ENCODE measurements at places on chromosomes 11 and 22.

DNA sequence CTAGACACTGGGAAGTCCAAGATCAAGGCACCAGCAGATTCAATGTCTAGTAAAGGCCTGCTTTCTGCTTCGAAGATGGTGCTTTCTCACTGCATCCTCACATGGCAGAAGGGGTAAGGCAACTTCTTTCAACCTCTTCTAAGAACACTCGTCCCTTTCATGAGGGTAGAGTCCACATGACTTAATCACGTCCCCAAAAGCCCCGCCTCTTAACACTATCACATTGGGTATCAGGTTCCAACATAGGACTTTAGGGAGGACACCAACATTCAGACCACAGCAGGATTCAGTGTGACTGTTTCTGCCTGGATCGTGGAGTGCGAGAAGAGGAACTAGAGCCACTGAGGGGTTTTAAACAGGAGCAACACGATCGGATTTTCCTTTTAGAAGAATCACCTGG, 3.7 kb upstream of the TIRAP start:
- no peak for DNase-seq

DNA sequence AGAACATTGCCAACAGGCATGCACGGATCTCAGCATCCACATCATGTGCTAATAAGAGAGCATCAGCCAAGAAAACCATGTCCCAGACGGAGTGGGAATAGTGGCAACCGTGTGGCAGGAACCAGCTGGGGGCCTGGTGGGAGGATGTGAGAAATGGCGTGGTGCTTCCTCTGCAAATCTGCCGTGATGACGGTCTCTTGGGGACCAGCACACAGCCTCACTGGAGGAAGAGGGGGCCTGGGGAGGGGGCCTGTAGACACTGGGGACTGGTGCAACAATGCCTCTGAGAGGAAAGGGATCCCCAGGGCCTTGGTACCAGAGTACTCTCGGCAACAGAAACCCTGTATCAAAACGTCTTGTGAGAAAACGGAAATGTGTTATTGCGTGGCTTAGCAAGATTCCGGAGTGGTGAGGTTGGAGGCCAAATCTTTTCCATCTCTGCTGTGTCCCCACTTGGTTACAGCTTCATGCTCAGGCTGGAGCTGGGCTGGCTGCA, 154.3 kb upstream of the TBCEL start:
- no peak for DNase-seq

DNA sequence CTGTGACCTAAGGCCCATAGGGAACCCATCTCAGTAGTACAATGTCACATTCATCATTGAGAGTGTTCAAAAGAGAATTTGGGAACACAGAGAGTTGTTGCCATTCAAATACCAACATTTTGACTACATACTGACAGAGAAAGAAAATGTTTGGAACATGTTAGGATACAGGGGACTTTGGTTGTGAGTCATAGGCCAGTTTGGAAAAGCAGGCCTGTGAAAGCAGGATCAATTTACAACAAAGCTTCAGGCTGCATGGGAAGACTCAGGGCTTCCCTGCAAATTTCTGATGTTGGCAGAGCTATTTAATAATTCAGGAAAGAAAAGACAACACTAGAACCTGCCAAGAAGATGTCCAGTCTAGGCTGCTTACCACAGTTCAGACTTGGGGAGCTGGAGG, 374 bp downstream of the NLRP10 start:
- no peak for DNase-seq

DNA sequence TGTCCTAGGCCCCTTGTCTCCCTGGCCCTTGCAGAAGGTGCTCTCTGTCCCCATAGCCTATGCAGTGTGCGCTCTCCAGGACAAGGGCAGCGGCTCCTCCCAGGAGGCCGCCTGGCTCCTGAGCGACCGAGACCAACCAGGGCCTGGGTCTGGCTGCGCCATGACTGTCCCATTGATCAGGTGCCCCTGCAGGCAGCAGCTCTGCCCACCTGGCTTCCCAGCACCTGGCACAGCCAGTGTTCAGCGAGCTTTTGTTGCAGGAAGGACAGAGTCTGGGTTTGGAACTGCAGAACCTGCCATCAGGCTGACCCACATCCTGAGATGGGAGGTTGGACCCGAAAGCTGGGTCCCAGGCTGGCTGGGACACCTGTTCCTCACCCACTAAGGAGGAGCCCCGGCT, 1001.1 kb downstream of the BRD1 start:
- no peak for DNase-seq

- DNase-seq: no peak
Measured at GRCh38 chr11:34126959-34127848, 21.8 kb downstream of the NAT10 start.

All from CD4-positive, alpha-beta T cell treated with Interleukin-4 for 4 hours (primary cell).